ENCODE measurements at places on chromosomes 3 and 15.

DNA sequence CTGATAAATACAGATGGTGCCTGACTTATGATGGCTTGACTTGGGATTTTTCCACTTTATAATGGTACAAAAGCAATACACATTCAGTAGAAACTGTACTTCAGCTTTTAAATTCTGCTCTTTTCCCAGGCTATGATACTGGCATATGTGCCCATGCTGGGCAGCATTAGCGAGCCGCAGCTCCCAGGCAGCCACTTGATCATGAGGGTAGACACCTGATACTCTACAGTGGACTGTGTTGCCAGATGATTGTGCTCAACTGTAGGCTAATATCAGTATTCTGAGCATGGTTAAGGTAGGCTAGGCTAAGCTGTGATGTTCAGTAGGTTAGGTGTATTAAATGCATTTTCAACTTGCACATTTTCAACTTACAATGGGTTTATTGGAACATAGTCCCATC is 17.7 kb upstream of the FEM1B start:
- no peak for DNase-seq

- DNase-seq: no peak
These were observed 56.9 kb upstream of the PHLDB2 start for GRCh38 chr3:111802163-111802625.

- DNase-seq: no peak
These were observed 30.7 kb downstream of the NUP210 start for GRCh38 chr3:13389378-13389777.

GRCh38 chr3:149610351-149611105 is 47.3 kb downstream of the WWTR1 start:
- DNase-seq: no peak

DNA sequence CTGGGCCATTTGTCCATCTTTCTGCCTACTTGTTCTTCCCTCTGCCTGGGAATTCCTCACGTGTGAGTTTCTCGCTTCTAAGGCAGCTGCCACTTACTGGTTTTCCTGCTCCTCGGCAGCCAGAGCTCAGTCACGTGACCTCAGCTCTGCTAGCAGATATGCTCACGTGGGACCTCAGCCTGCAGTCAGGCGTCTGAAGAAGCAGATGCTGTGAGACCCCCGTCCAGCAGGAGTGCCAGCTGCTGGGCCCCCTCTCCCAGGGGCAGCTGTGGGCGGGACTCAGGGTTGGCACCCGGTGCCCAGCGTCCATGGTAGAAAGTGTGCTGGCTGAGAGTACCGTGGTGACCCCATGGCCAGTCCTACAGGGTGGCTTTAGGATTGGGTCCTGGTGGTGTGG is 161.3 kb upstream of the TLE3 start:
- no peak for DNase-seq

DNA sequence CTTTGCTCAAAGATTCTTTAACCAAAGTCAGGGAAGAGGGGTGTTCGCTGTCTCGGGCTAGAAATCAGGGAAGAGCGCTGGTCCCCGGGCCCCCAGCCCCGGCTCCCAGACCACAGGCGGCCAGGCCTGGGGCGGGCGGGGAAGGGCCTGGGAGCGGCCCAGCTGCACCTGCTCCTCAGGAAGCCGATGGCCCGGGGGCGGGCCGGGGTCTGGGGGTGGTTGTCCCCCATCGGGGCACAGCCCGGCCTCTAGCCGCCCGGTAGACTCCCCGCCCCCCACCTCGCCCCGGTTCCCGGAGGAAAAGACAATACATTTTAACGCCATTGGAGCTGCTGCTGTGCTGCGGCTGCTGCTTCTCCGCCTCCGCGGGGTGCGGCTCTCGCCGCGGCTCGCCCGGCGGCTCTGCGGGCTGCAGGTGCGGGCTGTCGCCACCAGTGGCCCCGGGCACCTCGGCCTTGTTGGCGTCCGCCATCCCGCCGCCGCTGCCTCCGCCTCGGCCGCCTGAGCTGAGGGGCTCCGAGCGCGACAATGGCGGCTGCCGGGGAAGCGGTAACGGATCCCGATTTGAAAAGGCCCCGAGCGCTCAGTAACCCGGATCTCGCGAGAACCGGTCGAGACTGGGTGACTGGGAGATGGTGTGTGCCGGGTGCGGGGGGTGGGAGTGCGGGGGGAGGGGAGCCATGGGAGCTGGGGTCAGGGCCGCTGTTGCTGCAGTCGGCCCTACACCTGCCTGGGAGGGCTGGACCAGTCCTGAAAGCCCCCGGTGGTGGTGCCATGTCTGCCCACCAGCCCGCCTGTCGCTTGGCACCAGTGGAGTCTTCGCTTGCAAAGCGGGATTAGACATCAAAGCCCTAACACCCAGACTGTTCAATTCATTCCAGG is at the start of gene MYEF2:
Gene MYEF2, minus strand, starts transcription at position 530 of the 882 bp plus-strand sequence. Its CDS starts 58 bp downstream, at position 472.
- peak; percentile 66 for DNase-seq

DNA sequence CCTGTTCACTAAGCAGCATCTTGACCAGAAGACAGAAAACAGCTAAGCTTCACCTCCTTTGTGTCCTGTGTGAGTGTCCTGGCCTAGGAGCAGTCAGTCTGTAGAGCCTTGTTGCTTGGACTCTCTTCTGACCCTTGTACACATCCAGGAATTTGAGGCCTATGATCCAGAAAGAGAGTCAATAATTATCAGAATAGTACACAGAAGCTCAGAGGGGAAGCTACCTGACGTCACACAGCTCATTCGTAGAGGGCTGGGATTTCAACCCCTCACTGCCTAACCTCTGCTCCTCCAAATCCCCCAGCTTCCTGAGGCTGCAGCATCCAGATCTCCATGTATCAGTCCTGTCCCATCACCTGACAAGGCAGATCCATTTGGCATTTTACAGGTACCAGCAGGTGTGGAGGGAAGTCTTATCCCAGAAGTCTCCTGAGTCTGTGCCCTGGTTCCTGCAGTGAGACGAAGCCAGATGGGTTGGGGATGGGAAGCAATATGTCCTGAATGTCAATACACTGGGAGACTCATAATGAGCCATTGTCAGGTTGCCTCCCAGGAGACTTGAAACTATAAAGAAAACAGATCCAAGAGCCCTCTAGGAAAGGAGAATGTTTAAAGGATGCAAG is 203.1 kb downstream of the MINAR1 start:
- DNase-seq: no peak

DNA sequence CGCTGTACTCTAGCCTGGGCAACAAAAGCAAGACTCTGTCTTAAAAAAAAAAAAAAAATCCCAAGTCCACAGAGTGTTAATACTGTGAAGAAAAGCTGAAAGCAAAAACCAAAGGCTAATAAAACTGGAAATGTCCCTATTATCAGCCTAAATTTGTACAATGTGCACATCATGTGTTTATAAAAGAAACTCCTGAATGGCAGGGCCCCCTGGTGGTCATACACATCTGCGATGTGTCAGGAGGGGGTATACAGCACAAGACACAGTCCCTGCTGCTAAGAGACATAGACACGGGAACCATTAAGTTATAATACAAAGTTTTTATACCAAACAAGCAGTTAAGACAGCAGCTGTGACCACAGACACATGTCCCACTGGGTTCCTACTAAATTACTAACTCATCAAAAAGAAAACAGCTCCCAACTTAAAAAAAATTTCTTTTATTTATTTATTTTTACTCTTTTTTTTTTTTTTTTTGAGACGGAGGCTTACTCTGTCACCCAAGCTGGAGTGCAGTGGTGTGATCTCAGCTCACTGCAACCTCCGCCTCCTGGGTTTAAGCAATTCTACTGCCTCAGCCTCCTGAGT is 31.0 kb downstream of the IDH2 start:
- DNase-seq: peak; percentile 58

GRCh38 chr15:95459273-95459672 is 871.2 kb upstream of the NR2F2 start:
- no peak for DNase-seq
